ENCODE measurements at places on chromosomes 6 and 20. TPM values are rescaled to one million over a fixed set of nuclear protein-coding genes. Genes with fewer than 3 reads are reported as not detected.

DNA sequence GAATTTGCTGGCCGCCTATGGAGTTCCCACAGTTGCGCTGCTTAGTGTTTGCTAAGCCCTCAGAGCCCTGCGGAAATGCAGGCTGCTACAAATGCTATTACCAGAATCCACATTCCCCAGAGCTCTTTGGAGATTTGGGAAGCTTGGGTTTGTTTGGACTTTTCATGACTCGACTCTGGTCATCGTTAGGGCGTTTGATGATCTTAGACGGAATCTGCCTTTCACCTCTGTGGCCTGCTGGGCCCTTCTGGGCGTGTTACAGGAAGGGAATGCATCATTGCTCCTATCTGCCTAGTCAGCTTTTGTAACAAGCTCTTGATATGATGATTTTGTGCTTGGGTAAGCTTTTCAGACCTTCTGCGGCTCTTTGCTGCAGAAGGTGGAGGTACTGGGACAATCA, 50.8 kb downstream of the EYA2 start:
- no peak for DNase-seq

DNA sequence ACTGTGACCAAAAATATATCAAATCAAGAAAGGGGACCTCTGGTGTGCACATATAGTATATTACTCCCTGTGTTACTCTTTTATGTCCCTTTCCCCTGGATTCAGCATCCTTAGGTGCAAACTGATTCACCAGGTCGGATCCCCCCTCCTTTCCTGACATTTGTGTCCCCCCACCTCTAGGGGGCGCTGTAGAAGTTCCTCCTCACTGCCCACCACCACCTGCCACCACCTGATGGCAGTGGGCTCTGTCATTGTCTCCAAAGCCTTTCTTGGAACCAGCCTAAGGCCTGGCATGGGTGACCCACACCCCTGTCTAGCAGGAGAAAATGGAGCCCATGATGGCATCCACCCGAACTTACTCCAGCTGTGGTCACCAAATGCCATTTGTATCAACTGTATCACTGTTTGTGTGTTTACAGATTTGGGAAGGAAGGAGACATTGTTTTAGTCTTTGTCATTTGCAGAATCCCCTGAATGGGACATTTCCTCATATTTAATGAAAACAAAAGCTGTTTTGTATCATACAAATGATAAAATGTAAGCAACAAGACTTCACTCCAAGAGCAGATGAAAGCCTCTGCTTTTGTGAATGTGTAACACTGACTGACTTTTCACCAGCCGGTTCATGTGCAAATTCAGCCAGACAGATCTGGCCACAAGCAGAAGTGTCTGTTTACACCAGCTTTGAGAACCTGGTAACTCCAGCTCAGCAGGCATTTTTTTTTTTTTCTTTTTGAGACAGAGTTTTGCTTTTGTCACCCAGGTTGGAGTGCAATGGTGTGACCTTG, 66.2 kb downstream of the ARMC2 start:
- DNase-seq: no peak

Gene CST2
- not detected for polyA plus RNA-seq

- no peak for DNase-seq
These were observed 262.5 kb downstream of the CDH26 start for GRCh38 chr20:60220706-60221105.

Gene SIGLEC1
- 0.73 TPM for polyA plus RNA-seq

DNA sequence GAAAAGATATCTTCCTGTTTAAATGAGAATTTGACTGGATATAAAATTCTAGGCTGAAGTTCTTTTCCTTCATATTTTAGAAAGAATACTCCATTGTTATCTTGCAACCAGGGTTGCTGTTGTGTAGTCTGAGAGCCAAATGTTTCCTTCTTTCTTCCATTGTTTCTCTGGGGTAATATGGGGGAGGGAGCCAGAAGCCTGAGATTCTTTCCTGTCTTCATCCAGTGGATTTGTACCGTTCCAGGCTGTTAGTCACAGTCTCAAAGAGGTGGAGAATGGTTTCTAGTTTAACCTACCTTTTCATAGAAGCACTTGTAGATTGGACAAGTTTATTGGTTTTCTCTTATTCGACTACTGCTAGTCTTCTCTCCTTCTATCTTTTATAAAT, 6.1 kb upstream of the ULBP3 start:
- no peak for DNase-seq

- no peak for DNase-seq
These were observed 23.7 kb downstream of the MOCS3 start for GRCh38 chr20:50982363-50982762.

GRCh38 chr6:41894366-41895299, 542 bp downstream of the USP49 start:
- DNase-seq: peak; percentile 10

GRCh38 chr6:5094327-5094726, 9.2 kb downstream of the PPP1R3G start:
- DNase-seq: no peak

GRCh38 chr6:134519465-134519864, 201.6 kb upstream of the SGK1 start:
- no peak for DNase-seq
